ENCODE measurements at places on chromosomes 1 and 21.

DNA sequence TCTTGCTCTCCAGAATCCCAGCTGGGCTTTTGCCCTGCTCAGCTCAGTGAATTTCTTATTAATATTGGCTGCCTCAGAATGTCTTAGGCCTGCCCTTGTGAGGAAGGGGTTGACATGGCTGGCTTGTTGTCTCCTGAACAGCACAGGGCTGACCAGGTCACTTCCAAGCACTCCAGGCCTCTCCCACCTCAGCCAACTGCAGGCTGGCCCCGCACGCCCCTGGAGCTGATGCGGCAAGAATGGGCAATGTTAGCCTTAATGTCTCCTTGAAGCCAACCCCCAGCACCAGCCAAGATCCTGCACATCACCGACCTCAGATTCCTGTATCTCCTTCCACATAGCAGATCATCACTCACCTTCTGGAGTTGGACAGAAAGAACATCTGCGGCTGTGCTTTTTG is 598.6 kb downstream of the AJAP1 start:
- DNase-seq, result no peak

GRCh38 chr1:112998592-112999235 is 42.7 kb upstream of the SLC16A1 start:
- no peak for DNase-seq

DNA sequence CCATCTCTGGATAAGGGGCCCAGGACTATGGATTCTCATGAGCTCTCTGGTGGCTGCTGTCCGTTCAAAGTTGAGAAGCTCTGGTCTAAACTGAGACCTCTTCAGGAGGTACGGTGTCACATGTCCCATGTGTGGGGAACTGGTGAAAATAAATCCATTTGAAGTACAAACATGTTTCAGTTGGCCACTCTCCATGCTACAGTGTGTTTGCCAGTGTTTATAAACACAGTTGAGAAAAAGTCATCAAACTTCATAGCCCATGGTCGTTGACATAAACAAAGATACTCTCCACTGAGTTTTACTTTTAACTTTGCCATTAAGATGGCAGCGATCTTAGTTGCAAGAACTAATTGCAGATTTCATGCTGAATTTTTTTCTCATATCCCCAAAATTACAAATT is 72.8 kb downstream of the PSMG1 start:
- DNase-seq, result no peak

DNA sequence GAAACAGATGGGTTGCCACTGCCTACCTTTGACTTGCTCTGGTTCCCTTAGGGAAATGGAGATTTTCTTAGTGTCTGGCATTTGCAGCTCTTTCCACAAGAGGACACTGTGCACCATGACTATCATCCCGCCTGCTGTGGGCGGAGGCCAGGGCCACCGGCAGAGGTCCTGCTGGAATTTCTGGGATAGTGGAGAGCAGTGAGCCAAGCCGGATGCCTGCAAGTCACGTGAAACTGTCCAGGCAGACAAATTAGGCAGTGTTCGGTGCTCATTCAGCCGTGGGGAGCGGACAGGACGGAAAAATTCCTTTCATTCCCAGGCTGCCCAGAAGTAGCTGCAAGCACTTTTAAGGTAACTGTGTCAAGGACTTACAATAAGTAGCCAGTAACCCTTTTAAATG is 43.4 kb downstream of the IGSF5 start:
- DNase-seq, result no peak

GRCh38 chr1:180912801-180913565 is at the start of gene KIAA1614:
TSS of gene KIAA1614 (plus strand) at chr1:180912897. CDS start at chr1:180913244, 347 bp downstream.
- DNase-seq, result no peak

DNA sequence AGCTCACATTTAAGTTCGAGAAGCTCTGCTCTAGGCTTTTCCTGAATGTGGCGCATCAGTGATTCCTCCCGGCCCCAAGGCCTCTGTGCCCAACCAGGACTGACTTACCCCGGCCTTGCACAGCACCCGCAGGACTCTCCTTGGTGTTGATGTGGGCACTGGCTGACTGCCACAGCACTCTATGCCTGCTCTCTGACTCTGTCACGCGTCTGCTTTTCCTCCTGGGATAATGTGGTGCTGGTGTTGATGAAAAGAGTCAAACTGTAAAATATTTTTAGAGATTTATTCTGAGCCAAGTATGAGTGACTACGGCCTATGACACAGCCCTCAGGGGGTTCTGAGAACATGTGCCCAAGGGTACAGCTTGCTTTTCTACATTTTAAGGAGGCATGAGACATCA is 15.5 kb upstream of the SLC2A5 start:
- no peak for DNase-seq

DNA sequence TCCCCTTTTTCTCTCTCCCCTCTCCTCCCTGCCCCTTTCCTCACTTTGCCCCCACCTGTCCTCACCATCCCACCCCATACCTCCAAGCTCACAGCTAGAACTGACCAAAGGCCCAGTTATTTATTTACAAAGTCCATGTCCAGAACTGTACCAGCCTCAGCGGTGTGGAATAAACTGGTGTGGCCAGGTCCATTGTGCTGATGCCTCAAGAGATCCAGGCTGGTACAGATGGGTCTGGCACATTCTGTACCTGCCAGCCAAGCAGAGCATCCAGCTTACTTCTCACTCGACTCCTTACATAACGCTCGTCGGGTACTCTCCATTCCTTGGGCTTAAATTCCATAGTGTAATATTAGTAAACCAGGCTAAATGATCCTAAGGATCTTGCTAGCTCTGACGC is 11.8 kb downstream of the PDZK1IP1 start:
- no peak for DNase-seq

- DNase-seq, result no peak
These were observed 15.2 kb downstream of the F3 start for GRCh38 chr1:94526152-94526980.

DNA sequence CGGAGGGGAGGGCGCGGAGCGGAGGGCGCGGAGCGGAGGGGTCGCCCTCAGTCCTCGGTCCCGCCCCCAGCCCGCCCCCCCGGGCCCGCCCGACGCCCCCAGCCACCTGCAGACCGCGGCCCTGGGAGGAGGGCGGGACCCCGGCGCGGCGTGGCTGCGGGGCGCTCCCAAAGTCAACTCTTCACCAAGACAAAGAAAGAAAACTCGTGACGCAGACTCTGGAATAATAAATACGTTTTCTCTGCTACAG is 1.2 kb downstream of the HES4 start:
- DNase-seq, result no peak

GRCh38 chr1:177340601-177341067 is 169.9 kb downstream of the BRINP2 start:
- DNase-seq, result no peak

GRCh38 chr1:205505076-205505729 is 734 bp downstream of the CDK18 start:
- DNase-seq, result no peak

DNA sequence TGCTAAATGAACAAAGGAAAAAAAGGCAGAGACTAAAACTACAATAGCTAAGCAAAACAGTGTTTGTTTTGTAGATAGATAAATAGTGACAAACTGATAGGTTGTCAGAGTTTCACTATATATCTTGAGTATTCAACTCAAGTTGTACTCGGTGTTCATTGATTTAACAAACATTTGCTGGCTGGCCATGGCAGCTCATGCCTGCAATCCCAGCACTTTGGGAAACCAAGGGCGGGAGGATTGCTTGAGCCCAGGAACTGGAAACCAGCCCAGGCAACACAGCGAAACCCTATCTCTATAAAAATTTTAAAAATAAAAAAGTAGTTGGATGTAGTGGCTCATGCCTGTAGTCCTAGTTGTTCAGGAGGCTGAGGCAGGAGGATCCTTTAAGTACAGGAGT is 17.3 kb downstream of the C1orf185 start:
- DNase-seq, result no peak

DNA sequence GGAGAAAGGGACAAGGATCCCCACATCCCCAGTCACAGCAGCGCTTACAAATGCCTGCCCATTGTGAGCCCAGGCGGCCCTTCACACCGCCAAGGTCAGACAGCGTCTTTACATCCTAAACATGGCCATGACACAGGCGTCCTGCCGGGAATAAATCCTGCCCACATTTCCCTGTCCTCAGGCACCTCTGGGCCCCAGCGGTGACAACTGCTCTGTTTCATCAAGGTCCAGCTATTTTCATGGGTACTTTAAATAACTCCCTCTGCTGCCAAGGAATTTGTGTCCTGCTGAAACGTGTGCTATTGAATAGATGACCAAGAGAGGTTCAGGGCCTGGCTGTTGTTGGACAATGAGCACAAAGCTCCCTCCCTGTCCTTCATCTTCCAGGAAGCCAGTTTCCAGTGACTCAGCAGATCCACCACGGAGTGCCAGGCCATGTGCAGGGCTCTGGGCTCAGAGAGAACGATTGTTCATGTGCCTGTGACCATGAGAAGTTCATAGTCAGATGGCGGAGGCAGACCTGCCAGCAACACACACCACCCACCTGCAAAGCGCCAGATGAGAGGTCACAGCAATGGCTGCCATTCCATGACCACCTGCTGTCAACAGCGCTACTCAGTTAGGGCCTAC is 195.8 kb downstream of the MATN1 start:
- no peak for DNase-seq

DNA sequence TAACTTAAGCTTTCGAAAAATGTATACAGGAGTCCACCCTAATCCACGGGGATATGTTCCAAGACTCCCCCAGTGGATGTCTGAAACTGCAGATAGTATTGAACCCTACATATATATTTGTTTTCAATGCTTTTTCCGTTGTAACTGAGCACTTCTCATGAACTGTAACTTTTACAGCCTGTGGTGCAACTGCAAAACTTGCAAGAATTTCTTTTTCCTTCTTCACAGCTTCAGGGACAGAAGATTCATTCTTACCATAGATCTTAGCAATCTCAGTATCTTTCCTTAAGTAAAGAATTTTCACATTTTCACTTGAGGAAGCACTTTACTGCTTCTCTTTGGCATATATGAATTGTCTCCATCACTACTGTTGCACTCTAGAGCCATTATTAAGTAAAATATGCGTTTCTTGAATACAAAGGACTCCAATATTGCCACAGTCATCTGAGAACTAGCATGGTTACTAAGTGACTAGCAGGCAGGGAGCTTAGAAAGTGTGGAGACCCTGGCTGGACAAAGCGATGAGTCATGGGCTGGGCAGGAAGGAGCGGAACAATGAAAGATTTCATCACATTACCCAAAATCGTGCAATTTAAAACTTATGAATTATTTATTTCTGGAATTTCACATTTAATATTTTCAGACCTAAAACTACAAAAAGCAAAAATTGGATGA is 14.1 kb downstream of the DPYD start:
- no peak for DNase-seq

DNA sequence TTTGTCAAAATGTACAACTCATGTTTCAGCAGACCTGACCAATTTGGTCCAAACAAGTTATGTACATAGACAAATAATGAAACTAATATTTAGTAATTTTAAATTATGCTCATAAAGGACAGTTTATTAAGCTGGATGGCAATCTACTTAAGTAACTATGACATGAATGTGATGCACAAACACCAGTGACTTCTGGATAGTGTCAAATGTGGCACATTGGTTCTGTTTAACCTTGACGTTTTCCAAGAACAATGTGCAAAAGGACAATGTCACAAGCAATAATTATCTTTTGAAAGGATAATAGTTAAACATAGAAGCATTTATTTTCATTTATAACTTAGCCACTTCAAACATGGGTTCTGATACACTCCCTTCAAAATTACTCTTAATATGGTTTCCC is 80.0 kb downstream of the TRIM33 start:
- DNase-seq, result no peak

DNA sequence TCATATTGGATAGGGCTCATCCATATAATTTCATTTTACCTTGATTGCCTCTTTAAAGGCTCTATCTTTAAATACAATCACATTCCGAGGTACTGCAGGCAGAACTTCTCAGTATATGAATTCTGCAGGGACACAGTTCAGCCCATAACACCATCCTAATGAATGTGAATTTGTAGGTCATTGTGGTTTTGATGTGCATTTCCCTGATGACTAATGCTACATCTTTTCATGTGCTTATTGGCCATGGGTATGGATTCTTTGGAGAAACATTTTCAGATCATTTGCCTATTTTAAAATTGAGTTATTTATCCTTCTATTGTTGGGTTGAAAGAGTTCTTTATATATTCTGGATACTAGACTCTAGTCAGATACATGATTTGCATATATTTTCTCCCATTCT is 9.6 kb upstream of the RPS6KC1 start:
- no peak for DNase-seq

DNA sequence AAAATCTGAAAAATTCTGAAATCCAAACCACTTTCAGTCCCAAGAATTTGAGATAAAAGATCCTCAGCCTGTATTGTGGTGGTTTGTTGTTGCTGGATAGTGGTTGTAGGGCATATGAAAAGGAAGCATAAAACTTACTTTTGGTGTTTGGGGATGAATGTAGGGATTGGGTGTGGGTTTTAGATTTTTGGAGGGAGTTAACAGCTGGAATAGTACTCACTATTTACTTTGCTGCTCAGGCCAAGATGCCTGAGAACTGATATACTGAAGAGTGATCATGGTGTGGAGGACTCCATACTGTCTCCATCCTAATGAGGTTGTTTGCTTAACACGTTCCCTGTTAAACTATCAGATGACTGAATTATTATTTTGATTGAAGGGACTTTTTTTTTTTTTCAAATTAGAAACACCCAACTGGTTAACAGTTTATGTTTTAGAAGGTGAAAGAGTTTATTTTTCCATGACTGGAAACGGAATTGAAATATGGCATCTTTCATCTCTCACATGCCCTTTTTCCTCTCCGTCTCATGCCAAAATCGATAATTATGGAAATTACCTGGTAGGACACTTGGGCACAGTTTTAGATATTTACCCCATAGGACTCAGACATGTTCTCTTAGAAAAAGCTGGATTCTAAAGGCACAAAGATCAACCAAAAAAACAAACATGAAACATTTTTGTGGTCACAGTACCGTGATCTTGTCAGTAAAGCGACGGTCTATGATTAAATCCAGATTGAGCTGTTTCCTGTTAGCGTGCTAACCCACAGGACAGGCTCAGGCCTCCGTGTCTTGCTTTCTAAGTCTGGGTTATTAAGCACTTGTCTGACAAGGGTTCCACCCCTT is 37.3 kb downstream of the RGL1 start:
- peak; percentile 27 for DNase-seq

GRCh38 chr21:34846601-34847112 is 177.9 kb downstream of the CLIC6 start:
- no peak for DNase-seq

- no peak for DNase-seq
These were observed 1.1 kb upstream of the JUN start for GRCh38 chr1:58784758-58785441.

- no peak for DNase-seq
These were observed 233.3 kb upstream of the COA6 start for GRCh38 chr1:234139966-234140365.

GRCh38 chr21:29072873-29073221 is 601 bp downstream of the CCT8 start:
- no peak for DNase-seq

Measured in GM12892 (cell line).